Cerebellar nuclear complex (tissue), 1 donor: ENCODE measurements at places on chromosomes 6 and 20.

- DNase-seq = no peak
Measured at GRCh38 chr6:82906951-82907350, 158.7 kb downstream of the UBE3D start.

DNA sequence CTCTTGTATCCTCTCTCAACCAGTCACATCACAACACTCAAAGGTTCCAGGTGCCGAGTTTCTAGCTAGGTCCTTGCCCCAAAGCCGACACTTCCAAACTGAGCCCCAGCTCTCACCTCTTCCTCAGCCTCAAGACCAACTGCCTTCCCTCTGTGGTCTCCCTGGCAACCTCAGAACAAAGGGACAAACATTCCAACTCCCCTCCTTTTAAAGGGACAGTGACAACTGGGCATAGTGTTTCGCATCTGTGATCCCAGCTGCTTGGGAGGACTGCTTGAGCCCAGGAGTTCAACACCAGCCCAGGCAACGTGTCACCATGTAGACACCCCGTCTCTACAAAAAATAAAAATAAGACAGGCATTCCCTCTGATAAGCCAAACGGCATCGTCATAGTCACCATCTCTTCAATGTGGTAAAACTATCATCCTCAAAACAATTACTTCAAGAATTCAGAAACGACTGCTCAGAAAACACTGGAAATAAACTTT, 11.3 kb downstream of the DIDO1 start:
- DNase-seq = no peak

- DNase-seq = no peak
Measured at GRCh38 chr6:161246725-161247124, 27.1 kb downstream of the AGPAT4 start.

DNA sequence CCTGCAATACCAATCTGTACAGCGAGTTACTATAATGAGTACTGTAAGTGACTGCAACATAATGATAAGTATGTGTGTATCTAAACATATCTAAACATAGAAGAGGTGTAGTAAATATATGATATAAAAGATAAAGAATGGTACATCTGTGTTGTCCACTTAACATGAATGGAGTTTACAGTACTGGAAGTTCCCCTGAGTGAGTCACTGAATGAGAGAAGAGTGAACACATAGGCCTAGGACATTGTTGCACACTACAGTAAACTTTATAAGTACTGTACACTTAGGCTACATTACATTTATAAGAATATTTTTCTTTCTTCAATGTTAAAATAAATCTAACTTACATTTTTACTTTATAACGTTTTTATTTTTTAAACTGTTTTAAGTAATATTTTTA, 380.4 kb downstream of the MMUT start:
- DNase-seq = no peak

DNA sequence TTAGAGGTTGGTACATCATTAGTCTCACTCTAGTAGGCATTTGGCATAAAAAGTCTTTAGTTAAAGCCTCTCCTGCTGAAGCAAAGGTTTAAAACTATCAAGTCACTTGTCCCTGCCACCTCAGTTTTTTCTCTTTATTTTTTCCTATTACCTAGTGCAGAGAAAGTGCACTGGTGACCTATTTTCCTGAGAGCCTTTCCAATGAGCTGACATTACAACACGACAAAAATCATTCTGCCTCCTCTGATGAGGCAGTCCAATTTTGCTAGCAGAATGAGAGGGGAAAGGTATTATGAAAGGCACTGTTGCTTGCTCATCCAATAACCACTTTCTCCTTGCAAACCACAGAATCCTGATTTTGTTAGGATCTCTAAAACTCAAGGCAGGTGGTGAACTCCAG, 73.3 kb upstream of the SGK1 start:
- no peak for DNase-seq

DNA sequence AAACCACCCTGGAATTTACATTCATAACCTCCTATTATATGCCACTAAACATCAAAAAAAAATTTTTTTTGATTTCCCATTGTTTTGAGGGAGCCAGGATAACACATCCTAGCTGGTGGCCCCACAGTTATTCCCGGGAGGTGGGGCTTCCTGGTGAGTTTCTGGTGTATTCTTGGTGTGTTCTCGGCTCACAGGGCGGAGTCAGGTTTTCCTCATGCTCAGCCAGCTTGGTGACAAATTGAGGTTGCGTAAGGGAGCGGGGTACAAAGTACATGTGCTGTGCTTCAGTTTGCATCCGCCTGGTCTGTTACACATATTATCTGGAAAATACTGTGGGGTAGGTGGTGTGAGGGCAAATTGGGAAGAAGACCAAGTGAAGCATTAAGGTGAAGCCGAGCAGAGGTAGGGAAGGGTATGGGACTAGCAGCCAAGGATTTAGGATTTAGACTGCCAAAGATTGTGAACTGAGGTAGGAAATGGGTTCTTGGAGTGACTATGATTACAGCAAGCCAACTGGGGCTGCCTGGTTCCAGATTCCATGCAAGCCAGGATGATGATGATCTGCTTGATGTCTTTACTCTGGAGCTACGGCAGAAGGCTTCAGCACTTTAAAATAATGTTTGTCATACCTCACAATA, 46.2 kb upstream of the EEF1A1 start:
- no peak for DNase-seq

DNA sequence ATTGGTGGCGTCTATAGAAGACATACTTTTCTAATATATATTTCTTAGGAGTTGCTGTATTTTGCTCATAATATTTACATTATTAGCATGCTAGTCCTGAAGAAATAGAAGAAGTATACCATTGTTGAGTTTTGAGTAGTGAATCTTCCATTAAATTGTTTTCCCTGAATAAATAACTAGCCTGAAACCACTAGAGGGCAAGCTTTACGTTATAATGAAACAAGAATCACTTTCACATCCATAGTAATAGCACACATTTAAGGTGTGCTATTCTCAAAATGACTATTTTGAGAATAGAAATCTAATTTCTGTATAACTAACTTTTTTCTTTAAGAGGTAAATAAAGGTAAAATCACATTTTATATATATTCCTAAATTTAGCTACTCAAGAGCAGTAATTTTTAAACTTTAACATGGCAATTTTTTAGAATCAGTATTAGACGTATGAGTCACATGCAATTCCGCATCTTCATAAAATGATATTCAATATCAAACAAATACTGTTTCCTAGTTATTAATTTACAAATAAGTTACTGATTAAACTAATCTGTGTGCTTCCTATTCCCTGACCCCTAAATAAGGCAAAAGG, 213.2 kb upstream of the MANEA start:
- no peak for DNase-seq

GRCh38 chr20:63942250-63942951, 13.8 kb downstream of the UCKL1 start:
- DNase-seq = no peak

DNA sequence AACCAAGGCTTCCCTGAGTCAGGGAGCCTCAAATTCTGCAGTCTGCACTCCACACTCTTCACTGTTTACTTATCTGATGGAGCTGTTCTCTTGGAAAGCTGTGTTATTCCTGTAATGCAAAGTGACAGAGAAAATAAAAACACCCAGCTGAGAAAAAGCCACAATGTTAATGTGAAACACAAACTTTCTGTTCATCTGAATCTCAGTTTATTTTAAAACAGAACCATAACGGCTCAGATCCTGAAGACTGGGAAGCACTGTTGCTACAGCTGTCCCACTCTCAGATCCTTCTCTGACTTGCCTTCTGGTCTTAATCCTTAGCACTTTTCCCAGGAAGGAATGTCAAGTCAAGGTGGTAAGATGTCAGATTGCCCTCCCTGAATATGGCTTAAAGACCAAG, 736.6 kb downstream of the DHX35 start:
- DNase-seq = no peak

- DNase-seq = no peak
Measured at GRCh38 chr6:43007126-43007525, 6.6 kb downstream of the MEA1 start.

GRCh38 chr6:26350858-26351543, 14.0 kb upstream of the BTN3A2 start:
- no peak for DNase-seq

GRCh38 chr6:3610206-3610605, 141.3 kb downstream of the PXDC1 start:
- no peak for DNase-seq
